ENCODE measurements at places on chromosomes 11 and 22.
A peak's percentile ranks its signal among the peaks of the same experiment; 100 is the strongest.

DNA sequence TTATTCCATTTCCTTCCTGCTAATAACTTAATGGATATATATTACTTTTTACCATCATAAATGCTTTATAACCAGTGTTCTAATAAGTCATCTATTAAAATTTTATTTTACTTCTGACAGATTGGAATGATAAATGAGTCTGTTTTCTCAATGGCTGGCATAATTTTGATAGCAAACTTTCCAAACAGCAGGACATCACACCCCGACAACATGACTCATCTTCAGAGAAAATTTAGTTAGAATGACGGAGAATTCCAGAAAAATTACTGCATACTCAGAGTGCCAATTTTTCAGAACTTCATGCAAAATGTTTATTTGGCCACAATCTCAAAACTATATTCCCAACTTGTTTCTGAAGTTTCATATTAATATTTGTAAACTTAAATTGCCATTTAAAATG is 174.4 kb downstream of the SWAP70 start:
- H3K27ac ChIP-seq = no peak overlapping the region
- no peak for ATAC-seq
- no peak overlapping the region for H3K4me3 ChIP-seq

GRCh38 chr11:124041254-124041653 is at the start of gene OR10G7:
OR10G7 (minus strand) TSS chr11:124041325; CDS start chr11:124039001, 2,324 bp downstream.
- H3K4me3 ChIP-seq = no peak within 1 kb of the TSS
- ATAC-seq = no peak
- H3K36me3 ChIP-seq = no peaks in the 10 kb centered on the region
- H3K27me3 ChIP-seq = peaks cover 9% of the 10 kb centered on the region

- ATAC-seq = no peak
- H3K4me3 ChIP-seq = no peak overlapping the region
- H3K27ac ChIP-seq = no peak overlapping the region
- H3K36me3 ChIP-seq = no peaks in the 10 kb centered on the region
- no peaks in the 10 kb centered on the region for H3K27me3 ChIP-seq
- H3K4me1 ChIP-seq = no peaks in the 10 kb centered on the region
Measured at GRCh38 chr11:49424136-49424535, 215.7 kb upstream of the FOLH1 start.

- peak overlapping the region; percentile 25 for H3K4me3 ChIP-seq
- peaks cover 8% of the 10 kb centered on the region for H3K4me1 ChIP-seq
Measured at GRCh38 chr11:33828604-33829429, 54.5 kb upstream of the FBXO3 start.

DNA sequence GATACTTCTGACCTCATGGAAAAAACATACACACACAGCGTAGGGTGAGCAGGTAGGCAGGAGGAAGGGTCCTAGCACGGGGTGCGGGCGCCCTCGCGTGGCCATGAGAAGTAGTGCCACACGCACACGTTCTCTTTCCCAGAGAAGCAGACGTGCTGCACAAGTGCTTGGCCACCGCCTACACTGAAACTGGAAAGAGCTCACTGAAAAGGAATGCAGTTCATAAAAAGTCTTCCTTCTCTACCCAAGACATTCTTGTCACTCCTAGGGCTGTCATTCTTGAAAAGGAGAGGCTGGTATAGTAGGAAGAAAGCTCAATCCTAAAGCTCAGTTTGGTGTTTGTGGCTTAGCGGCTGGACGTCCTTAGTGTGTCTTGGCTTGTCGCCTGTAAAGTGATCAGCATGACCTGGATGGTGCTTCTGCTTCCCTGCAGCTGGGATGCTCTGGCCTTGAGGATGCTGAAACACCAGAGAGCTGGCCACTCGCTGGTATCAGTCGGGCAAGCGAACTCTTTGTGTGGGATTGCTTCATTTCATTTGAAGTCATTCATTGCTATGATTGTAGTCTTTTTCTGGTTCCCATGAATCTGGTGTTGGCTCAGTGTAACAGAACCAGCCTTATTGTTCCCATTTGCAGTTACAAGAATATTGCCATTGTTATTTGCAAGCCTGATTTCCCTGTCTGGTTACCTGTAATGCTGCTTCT is 303.8 kb downstream of the NTM start:
- H3K4me1 ChIP-seq = no peaks in the 10 kb centered on the region
- no peak overlapping the region for H3K27ac ChIP-seq
- ATAC-seq = no peak
- no peaks in the 10 kb centered on the region for H3K36me3 ChIP-seq
- no peak overlapping the region for H3K4me3 ChIP-seq
- H3K27me3 ChIP-seq = no peaks in the 10 kb centered on the region

DNA sequence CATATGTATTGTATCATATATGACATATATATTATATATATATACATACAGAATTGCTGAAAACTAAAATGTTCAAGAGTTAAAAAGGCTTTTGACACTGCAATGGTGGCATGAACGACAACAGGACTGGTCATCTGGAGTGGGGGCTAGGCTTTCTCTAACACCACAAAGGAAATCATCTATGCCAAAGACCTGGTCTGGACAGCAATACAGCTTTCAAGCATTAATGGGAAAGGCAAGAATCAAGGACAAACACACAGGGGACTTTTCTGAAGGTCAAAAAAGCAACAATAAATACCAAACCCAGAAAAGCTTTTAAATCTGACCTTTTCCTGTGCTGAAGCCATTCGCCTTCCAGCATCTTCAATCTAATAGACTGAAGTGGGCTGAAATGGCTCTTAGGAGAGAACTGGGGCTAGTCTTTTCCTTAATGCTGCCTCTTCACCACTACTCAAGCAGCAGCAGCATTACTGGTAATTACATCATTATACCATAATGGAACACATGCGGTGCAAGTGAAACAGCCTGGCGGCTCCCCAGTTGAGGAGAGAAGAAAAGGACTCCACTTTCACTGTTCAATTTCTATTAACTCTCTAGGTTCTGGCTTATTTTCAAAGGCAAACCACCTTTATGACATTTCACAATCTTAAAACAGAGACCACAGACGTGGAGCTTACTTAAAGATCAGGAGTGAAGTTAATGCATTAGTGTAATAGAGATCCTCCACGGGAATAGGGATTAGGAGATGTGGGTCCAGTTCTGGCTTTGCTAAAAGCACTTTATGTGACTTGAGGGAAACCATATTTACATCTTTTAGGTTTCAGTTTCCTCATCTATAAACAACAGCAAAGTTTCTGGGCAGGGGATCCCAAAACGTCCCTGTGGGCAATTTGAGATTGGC is 63.0 kb downstream of the GAB2 start:
- H3K27ac ChIP-seq = peak overlapping the region; percentile 10
- H3K4me3 ChIP-seq = no peak overlapping the region
- H3K36me3 ChIP-seq = peaks cover 11% of the 10 kb centered on the region
- ATAC-seq = no peak
- no peaks in the 10 kb centered on the region for H3K27me3 ChIP-seq
- peaks cover 65% of the 10 kb centered on the region for H3K4me1 ChIP-seq

GRCh38 chr11:119530509-119530908 is 107.5 kb upstream of the THY1 start:
- no peak overlapping the region for H3K4me3 ChIP-seq
- no peak overlapping the region for H3K27ac ChIP-seq
- H3K27me3 ChIP-seq = peaks cover 18% of the 10 kb centered on the region
- H3K36me3 ChIP-seq = no peaks in the 10 kb centered on the region
- ATAC-seq = no peak
- peaks cover 25% of the 10 kb centered on the region for H3K4me1 ChIP-seq

- no peak overlapping the region for H3K27ac ChIP-seq
- H3K4me1 ChIP-seq = no peaks in the 10 kb centered on the region
- H3K27me3 ChIP-seq = peaks cover 13% of the 10 kb centered on the region
Measured at GRCh38 chr22:44218071-44218470, 37.3 kb downstream of the PARVG start.

DNA sequence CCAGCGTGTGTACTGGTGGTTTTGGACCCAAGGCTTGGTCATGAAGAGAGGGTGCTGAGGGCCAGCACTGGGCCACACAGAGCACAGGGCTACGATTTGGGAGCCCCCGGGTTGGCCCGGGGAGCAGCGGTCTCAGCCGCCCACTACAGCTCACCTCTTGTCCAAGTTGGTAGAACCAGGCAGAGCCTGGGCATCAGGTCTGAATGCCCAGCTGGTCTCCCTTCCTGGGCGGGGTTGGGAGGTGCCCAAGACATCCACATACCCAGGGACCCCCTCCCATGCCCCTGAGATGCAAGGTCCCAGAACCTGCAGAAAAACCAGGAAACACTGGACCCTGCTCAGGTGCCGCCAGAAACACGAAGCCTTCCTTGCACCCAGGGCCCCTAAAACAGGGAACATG is 18.0 kb downstream of the CELSR1 start:
- no peak overlapping the region for H3K27ac ChIP-seq
- H3K4me3 ChIP-seq = no peak overlapping the region
- no peaks in the 10 kb centered on the region for H3K36me3 ChIP-seq
- no peak for ATAC-seq
- H3K4me1 ChIP-seq = peaks cover 20% of the 10 kb centered on the region

All from stimulated activated memory B cell treated with anti-CD40 and anti-IgM and Interleukin-4, amounts not matched to agents 10 μg/mL and 1 μg/mL and 100 μg/mL, for 72 hours (primary cell).